ENCODE measurements at places on chromosomes 6 and 20.

GRCh38 chr20:40230486-40230885 lies 458.6 kb downstream of the MAFB start:
- DNase-seq, result no peak

DNA sequence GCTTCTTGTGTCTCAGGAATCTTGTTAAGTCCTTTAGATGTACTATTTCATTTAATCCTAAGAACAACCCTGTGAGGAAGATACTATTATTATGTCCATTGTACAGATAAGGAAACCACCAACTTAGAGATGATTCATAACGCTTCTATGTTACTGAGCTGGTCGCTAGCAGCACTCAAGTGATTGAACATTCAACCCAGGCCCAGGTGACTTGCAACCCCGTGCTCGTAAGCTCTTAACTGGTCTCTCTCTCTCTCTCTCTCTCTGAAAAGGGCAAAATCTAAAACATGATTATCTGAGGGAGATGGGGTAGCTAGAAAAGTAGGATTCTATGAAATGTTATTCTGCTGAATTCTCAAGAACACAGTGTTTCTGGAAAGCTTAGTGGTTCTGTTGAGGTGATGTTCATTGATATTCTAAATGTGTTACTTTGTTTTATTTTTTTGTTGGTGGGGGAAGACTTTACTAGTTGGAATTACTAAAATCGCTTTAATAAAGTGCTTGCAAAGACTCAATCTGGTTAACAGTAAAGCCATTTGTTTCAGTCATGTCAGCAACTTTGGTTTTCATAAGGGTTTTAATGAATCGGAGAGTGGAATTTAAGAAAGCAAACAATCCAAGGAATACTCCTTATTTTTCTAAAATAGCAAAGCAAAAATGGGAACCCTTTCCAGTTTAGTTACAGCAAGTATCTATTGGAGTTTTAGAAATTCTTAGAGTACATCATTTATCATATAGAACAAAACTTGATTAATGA lies 265.0 kb upstream of the TAB2 start:
- DNase-seq, result no peak

DNA sequence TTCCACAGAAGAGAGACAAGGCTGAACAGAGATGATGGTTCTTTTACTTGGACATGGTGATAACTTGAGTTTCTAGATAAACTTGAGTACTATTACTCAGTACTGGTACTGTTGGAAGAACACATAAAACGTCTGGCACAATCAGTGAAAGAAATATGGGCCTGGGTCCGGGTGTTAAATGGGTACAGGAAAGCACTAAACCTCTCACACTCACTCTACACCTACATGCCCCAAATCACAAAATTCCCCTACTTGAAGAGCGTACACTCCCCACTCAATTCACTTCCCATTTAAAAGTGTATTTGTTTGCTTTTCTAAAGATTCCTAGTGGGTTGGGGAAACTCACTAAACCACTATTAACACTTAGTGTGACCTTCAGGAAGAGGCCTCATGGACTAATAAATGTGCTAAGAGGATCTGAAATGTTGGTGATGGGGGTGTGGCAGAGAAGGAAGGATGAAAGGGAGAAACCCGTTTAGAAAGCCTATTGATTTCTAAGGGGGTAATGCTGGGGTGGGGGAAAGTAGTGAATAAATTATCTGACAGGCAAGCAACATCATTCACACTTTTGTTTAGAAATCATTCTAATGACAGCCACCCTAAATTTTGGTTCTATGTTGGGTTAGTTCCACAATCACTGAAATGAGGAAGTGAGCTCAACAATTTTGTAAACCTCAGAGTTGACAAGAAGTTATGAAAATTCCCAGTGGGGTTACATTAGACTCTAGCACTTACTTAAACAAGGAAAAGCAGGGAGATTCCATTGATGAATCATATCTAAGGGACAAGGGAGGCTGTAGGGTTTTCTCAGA lies 222.6 kb upstream of the MARCKS start:
- peak; percentile 66 for DNase-seq

DNA sequence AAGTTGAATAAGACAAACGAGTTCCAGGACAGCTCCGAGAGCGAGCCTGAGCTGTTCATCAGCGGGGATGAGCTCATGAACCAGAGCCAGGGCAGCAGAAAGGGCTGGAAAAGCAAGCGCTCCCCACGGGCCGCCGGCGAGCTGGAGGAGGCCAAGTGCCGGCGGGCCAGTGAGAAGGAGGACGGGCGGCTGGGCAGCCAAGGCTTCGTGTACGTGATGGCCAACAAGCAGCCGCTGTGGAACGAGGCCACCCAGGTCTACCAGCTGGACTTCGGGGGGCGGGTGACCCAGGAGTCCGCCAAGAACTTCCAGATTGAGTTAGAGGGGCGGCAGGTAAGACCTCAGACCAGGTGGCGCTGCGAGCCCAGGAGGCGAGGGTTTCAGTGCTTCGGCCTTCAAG lies 56.0 kb upstream of the TMEM181 start:
- no peak for DNase-seq

DNA sequence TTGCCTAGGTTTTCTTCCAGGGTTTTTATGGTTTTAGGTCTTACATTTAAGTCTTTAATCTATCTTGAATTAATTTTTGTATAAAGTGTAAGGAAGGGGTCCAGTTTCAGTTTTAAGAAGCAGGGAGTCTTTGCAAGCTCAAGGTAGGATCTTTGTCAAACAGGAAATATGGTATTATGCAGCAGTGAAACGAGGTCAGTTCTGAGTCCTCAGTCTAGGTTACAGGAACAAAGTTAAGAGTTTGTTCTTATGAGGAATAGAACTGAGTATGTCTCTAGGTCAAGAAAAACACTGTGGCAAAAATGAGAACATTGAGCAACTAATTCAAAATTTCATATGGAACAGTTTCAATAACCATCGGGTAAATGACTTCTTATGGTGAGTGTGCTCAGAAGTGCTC lies 63.6 kb downstream of the GCLC start:
- DNase-seq, result no peak

DNA sequence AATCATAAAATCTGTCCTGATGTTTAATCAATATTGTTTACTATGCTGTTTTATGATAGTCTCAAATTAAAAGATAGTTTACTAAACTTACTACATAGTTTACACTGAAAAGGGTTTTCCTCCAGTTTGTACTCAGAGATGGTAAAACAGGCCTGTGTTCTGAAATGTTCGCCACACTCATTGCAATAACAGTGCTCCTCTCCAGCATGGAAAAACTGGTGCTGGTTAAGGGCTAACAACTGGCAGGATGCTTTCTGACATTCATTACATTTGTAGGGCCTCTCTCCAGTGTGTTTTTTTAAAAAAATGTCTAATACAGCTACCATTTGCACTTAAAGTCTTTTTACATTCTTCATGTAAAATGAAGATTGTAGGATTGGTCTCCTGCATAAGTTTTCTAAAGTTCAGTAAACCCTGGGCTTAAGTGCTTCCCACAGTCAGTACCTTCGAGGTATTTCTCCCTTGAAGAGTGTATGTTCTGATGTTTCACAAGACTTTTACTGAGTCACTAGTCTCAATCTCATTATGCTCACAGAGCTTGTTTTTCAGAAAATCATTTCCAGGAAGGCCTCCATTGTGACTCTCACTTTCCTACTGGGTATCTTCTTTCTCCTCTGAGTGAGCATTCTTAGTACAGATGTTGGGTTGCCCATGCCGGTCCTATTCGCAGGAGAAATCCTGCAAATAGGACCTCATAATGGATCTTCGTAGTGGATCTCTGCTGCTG lies 8.7 kb upstream of the ZSCAN12 start:
- DNase-seq, result no peak

DNA sequence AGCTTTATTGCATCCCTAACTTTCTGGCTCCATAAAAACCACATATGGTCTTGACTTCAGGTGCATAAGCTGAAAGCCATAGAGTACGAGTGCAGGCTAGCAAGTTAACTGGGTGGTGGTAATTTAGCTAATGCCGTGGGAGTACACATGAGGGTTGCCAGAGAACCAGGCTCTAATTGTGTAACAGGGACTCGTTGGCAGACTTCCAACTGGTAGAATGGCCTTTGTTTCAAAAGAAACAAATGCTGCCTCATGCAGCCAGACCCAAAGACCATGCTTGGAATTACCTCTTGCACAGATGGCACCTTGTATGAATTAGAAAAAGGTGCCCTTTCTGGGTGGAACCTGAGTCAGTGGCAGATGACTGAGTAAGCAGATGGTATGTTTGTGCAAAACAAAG lies 73.2 kb downstream of the LY86 start:
- no peak for DNase-seq

GRCh38 chr6:81768150-81768942 lies 15.9 kb upstream of the TENT5A start:
- no peak for DNase-seq

DNA sequence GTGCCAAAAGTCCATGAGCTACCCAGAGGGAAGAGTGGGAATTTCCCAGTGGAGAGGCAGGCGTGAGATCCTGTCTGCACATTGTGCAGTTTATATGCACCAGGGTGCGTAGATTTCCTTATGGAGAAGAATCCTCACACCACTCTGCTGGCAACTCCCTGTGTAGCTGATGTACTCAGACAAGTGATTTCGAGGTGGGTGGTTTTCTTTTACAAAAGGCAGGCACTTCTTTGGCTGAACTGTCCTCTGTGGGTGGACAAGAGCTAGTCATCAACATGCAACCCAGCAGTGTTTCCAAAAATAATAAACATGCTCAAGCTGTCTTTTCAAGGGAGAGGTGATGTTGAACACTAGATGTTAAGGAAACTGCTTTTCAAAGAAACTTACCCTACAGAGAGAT lies 121.7 kb upstream of the NXT1 start:
- DNase-seq, result no peak

- DNase-seq, result no peak
Measured at GRCh38 chr20:51535075-51535386, 7.5 kb downstream of the NFATC2 start.

- no peak for DNase-seq
Measured at GRCh38 chr20:13302647-13303450, 81.8 kb downstream of the ISM1 start.

- no peak for DNase-seq
Measured at GRCh38 chr6:33251395-33252012, 20.2 kb downstream of the VPS52 start.

- no peak for DNase-seq
Measured at GRCh38 chr6:128521282-128521632, 858 bp upstream of the PTPRK start.

- no peak for DNase-seq
Measured at GRCh38 chr6:112594886-112595594, 247.9 kb downstream of the RFPL4B start.

GRCh38 chr20:22814471-22815205 lies 220.5 kb upstream of the SSTR4 start:
- no peak for DNase-seq

DNA sequence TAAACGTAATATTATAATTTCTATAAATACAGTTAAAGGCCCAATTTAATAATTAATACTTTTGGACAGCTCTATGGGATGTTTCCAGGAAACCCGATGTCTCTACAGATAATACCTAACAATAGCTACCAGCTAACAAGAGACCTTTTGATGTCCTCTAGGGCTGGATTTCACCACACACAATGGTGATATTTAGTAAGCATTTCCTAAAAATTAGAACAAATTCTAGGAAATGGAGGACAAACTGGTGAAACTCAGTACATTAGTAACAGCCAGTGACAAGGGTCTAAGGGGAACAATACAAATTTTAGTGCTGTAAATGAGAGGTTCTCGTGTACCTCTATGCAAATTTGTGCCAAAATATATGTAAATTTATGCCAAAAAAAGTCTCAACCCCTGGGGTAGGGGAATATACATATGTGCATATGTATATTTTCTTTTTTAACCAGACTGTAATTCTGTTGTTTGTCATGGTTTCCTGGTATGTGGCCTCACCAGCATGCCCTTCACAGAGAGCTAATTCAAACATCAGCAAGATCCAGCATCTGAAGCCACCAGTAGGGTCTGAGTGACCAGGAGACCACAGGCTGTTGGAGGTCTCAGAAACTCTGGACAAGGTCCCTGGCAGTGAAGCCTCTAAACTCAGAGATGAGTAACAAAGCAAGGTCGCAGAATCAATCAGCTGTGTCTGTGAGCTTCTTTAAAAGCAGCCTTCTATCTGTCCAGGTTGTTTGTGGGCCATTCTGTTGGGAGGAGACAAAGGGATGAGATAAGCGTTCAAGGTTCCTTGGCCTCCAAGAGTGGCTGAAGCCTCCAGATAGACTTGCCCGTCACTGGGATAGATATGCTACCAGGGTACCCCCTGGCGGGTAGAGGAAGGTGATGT lies 235.1 kb upstream of the RREB1 start:
- no peak for DNase-seq

DNA sequence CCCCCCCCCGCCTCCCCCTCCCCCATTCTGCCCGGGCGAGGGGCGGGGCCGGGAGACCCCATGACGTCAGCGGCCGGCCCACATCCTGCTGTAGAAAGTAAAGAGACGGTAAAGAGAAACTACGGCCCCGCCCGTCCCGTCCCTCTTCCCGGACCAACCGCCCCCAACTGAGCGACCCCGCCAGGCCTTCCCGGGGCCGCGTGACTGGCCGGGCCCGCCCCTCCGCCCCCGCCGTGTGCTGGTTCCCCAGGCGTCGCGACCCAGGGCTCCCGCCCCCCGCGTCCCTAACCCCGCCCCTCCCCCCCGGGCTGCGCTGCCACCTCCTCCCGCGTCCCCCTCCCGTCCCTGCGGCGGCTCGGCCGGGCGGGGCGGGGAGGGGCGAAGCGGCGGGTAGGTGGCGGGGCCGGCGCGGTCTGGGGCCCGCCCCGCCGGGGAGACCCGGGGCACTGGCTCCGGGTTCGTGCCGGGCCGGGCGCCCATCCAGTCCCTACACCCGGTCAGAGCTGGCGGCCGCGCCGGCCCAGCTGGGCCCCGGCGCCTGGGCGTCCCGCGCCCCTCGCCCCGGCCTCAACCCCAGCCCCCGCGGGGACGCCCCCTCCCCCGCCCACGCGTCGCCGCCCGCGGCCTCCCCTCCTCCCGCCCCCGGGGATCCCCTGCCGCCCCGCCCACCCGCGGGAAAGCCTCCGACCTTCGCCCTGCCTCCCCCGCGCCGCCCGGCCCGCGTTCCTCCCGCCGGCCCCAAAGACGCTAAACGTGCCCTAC lies 655 bp upstream of the HIVEP1 start:
- peak; percentile 67 for DNase-seq

GRCh38 chr6:31158863-31159855 lies 770 bp downstream of the TCF19 start:
- DNase-seq, result no peak

- peak; percentile 87 for DNase-seq
Measured at GRCh38 chr6:90131614-90132423, 164.8 kb downstream of the BACH2 start.

- DNase-seq, result no peak
Measured at GRCh38 chr20:62744741-62745191, 36.1 kb downstream of the NTSR1 start.

DNA sequence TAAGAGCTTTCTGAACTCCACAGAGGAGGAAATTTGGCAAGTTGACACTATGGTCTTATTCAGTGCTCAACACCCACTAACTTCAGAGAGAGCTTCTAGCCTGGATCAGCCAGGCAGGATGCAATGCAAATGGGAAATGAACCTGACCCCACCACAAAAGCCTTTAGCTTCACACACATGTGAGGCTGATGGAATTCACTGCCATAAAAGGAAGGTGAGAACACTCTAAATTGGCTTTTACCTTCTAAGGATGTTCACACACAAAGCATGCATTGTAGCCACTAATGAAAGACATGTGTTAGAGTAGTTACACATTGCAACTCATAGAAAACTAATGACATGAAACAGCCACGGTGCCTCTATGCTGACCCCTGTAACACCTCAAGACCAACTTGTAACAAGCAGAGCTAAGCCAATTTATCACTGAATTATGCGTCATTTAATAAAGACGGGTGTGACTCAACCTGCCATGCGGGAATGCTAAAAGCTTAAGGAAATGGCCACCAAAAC lies 262.1 kb downstream of the HACE1 start:
- DNase-seq, result no peak

Data from GM04503 (cell line).